ENCODE measurements at places on chromosomes 2 and 18.

DNA sequence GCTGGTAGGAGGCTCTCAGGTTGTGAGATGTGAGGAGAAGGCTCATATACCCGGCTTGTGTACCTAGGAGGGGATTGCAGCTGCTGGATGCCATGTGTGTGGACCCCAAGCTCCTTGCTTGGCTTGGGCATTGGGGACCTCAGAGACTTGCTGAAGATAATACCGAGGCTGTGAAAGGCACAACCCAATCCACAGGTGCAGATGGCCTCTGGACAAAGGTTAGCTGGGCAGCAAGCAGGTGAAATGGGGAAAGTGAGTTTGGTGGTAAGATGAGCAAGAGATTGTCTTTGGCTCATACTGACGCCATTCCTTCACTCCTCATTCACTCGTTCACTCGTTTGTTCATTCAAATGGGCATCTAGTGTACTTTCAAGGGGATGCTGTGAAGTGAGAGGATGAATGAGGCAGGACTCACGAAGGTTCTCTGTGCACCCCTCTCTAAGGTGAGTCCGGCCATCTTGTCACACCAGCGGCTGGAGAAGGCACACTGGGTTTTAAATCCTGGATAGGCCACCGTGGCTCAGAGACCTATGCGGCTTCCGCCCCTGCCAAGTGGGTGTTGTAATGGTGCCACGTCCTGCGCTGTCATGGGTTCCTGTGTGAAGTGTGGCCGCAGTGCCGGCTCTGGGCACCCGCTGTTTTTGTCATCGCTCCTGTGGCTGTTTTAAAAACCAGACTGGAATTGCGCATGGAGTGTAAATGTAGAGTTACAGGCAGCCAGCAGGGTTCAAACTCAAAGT lies 13.7 kb downstream of the FBLN7 start:
- no peak for DNase-seq

- no peak for DNase-seq
Observed at GRCh38 chr18:67726882-67727281, 210.4 kb upstream of the DSEL start.

DNA sequence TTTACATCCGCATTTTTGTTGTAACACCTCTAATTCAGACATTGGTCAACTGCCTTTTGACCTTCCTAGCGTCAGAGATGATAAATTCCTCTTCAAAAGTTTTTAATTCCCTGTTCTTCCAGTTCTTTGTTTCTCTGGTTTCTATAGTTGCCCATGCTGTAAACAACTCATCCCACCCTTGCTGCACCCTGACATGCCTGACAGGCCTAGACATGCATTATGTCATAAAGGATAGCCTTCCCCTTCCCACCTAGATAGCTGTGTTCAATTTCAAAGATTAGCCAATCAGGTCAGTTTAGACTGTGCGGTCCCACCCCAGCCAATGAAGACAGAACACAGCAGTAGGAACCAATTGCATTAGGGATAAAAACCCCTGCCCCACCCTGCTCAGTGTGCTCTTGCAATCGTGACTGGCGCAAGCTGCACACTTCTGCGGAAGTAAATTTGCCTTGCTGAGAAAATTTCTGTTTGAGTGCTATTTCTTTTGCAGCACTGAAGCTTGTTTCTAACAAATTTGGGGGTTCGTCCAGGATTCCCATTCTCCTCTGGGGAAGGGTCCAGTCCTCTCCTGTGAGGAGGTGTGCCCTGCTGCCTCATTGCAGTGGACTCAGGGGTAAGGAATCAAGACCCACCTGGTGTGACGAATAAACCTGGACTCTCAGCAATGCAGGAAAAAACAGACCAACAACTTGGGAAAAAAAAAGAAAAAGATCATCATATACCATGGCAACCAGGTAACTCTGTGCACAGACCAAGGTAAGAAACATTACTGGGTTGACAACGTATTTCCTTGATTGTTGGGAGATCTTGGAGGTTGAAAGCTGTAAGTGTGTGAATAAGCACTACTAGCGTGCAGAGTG lies 9.1 kb upstream of the SAP130 start:
- no peak for DNase-seq

DNA sequence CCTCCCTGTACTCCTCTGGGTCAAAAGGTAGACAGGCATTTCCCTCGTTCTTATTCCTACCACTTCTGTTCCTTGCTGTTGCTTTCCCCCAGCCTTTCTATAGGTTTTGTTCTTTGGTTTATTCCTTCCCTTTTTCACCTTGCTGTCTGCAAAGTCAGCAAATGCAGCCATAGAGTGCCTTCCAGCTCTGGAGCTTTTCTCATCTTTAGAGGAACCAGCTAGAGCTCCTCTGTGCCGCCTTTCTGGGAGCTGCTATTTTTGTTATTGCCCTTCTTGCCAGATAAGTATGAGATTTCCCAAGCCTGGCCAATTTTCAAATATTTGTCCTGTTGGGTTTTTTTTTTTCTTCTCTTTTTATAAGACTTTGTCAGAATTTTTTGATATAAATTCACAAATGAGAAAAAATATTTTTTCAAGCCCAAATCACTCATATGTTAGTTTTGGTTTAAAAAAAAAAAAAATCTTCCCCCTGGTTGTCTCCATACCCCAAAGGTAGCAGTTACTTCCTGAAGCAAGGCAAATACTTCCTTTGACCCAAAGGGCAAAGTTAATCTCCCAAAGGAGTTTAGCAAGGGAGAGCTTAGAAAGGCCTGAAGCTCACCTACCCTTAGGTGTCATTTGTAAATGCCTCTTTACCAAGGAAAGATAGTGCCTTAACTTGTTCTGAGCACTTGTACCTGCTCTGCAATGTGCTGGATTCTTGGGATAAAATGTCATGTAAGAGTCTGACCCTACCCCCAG lies 5.1 kb upstream of the TTC27 start:
- DNase-seq, result no peak

- DNase-seq, result no peak
Observed at GRCh38 chr2:64716569-64716968, 62.9 kb upstream of the SERTAD2 start.

DNA sequence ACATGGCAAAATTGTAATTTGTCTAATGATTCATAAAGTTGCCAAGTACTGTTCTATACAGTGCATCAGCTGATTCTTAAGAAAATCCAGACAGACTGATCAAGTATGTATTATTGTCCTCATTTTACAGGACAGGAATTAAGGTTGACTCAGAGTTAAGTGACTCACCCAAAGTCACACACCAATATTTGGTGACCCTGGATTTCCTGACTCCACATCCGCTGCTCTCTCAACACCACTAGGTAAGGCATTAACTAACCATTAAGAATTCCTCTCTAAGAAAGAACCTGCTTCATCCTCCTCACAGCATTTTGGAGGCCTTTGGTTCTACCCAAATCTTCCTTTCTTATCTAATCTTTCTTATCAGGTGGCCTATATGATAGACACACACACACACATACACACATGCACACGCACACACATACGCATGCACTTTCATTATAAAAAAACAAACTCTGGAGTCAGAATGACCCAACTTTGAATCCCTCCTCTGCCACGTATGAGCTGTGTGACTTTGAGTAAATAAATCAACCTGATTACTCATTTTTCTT lies 150.8 kb downstream of the ANKRD44 start:
- no peak for DNase-seq

GRCh38 chr2:39107724-39108273 lies 13.1 kb downstream of the SOS1 start:
- no peak for DNase-seq

- DNase-seq, result no peak
Observed at GRCh38 chr2:80852079-80852807, 547.7 kb upstream of the LRRTM1 start.

- no peak for DNase-seq
Observed at GRCh38 chr2:35503738-35504199, 851.8 kb upstream of the CRIM1 start.

DNA sequence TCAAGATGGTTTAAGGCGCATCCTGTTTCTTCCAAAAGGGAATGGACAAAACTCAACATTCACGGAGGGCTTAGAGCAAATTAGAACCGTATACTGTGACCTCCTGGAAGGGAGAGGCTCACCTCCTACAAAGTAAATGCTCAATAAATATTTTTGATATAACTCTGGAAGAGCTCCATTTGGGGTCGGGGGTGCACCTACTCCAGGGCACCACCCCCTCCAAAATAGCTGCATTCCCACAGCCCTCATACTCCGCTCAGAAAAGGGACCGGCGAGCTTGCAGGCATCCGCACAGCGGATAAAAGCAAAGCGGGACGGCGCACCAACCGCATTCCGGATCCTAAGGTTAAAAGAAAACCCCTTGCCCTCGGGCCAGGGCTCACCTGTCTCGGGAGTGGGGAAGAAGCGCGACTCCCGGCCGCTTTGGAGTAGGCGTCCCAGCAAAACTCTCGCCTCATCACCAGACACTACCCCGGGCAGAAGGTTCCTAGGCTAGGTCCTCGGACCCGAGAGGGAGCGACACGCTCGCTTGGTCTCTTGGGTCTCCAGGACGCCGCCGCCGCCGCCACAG lies 378 bp downstream of the WDPCP start:
- no peak for DNase-seq

GRCh38 chr18:45168866-45169600 lies 446.2 kb upstream of the SLC14A2 start:
- no peak for DNase-seq

DNA sequence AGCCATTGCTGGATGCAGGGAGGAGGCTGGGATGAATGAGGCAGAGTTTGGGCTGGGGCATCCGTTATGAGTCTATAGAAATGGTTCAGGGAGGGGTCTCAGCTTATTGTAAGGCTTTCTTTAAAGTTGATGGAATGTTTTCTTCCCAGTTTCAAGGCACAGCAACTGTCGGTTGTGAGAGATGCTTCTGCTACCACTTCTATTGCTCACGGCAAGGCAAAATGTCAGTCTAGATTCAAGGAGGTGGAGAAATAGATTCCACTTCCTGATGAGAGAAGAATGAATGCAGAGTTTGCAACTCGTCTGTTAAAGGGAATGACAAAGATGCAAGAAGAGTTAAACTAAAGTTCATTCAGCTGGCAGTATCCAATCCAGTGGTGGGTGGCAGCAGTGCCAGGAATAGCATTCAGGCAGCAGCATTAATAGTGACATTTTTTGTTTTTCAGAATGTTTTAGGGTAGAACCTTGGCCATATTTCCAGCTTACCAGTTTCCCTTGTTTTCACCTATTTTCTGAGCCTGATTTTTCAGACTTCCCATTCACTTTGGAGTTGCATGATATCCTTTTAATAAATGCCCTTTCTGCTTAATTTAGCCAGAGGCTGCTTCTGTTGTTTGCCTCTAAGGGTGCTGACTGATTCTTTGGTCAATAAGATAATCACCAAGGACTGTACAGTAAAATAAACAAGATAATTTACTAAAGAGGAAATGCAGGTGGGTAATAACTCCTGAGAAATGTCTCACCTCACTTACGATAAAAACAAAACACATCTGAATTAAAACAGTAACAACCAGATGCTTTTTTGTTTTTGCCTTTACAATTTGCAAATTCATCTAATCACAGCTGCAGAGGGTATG lies 138.4 kb downstream of the RPIA start:
- DNase-seq, result no peak

DNA sequence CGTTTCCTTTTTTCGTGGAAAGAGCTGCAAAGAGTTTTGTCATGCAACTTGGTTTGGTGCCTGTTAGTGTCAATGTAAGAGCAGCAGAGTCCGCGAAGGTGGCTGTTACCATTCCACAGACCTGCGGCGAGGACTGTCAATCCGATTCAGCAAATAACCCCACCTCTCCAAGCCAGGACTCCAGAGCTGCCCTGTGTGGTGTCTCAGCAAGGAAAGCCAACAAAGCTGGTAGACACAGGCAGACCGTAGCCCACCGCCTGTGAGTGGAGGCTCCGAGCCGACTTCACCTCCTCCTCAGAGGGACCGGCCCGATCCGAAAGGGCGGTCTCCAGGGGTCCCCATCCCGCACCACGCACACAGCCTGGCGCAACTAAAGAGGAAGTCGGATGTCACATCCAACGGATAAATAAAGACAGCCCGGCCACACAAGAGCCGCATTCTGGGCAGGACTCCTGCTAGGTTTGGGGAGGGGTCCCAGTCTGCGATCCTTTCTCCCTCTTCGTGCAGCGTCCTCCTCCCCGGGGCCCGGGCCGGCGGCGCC lies 819 bp downstream of the ANKRD44 start:
- DNase-seq, result peak; percentile 50

GRCh38 chr2:144605231-144605840 lies 85.4 kb upstream of the ZEB2 start:
- DNase-seq, result no peak

DNA sequence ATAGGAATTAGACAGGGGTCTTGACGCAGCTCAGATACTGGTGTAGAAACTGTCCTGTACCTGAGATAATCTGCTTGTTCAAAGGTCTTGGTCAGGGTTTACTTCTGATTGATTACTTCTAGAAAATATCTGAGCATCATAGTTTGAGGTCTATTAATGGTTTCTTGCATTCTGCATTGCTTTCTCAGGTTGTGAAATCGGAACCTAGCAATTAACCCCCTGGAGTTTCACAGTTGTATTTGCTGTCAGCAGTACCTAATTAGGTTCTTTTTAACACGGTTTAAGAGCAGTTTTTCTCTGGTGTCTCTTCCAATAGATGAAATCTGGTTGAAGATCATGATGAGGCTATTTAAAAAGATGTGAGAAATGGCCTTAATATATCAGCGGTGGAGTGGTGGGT lies 428.6 kb upstream of the SYT4 start:
- DNase-seq, result no peak

DNA sequence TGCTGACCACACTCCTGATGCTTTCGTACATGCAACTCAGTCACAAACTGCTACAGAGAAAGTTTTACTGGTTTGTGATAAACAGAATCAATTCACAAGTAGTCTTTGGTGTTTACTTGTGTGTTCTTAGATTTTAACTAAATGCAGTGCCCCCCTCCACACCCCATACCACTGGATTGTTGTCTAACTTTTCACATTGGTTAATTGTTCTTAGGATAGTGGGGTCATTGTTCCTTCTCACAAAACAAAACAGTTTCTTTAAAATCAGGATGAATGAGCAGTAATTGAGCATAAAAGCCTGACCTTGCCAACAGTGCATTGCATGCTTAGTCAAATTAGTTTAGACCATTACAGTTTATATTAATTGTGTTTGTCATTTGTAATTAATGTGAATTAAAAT lies 14.1 kb upstream of the PNPT1 start:
- DNase-seq, result no peak

DNA sequence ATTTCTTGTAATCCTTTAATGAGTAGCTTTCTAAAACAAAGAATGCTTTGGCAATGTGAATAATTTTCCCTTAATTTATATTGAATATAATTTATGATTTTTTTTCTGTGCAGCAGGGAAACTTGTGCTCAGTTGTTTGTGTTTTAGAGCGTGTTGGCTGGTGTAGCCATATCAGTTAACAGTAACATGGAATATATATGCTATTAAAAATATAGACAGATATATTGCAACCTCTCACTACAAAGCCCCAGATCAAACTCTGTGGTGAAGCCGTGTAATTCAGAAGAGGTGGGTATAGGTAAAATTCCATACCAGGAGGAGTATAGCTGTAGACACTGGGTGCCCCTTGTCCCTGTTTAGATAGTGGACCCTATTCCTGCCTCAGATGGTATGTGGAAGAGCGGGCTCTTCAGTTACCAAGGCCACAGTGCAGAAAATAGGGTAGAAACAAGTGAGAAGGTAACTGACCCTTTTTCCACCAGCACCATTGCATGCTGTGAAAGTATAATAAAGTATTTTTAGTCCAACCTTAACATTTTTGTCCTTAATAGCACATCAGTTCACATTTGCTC lies 18.1 kb upstream of the RASGRP3 start:
- no peak for DNase-seq

All from stimulated activated CD8-positive, alpha-beta memory T cell treated with anti-CD3 and anti-CD28 coated beads, Interleukin-15, amount 100 ng/mL, for 4 hours (primary cell).